ENCODE measurements at places on chromosomes 1 and 21.

GRCh38 chr1:1567152-1567875 is 7.3 kb downstream of the SSU72 start:
- DNase-seq = no peak

- no peak for DNase-seq
These were observed 30.4 kb downstream of the VTCN1 start for GRCh38 chr1:117180147-117180967.

DNA sequence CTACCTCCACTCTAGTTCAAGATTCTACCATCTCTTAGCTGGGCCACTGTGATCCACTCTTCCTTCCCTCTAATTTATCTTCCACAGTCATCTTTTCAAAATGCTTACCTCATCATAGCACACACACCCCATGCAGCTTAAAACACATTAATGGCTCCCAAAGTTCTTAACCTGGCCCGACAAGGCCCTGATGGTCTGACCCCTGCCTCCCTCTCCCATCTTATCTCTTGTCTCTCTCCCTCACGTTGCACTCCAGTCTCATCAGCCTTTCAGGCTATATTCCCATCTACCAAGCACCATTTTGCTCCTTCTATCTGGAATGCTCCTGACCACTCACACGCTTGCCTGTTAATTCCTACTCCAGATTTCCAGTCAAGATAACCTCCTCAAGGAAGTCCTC is 2.5 kb upstream of the ZBTB8A start:
- no peak for DNase-seq

DNA sequence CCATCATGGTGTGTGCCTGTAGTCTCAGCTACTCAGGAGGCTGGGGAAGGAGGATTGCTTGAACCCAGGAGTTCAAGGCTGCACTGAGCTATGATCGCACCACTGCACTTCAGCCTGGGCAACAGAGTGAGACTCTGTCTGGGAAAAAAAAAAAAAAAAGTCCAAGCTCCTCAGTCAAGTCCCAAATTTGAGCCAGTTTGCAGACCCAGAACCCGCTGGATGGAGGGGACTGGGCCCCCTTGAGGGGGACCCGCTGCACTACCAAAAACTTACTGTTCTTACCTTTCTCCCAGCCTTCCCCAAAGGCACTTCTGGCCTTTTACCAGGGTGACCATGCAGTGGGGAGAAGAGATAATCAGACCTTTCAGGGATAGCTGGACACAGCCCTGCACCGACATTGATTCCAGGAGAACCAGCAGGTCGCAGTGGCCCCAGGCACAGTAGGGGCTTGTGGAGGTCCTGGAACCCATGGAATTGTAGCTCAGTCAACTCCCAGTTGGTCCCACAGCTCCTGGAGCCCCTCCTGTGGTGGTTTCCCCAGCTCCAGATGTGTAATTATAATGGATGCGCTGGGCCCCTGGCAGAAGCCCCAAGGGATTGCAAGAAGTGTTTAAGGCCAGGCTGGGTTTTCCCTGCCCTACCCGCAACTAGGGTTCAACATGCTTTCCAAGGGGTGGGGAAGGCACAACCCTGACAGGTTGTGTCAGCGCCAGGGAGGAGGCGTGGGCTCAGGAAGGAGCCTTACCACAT is 4.1 kb upstream of the WNT9A start:
- no peak for DNase-seq

- DNase-seq = no peak
These were observed 11.4 kb upstream of the TMEM125 start for GRCh38 chr1:43258370-43258769.

DNA sequence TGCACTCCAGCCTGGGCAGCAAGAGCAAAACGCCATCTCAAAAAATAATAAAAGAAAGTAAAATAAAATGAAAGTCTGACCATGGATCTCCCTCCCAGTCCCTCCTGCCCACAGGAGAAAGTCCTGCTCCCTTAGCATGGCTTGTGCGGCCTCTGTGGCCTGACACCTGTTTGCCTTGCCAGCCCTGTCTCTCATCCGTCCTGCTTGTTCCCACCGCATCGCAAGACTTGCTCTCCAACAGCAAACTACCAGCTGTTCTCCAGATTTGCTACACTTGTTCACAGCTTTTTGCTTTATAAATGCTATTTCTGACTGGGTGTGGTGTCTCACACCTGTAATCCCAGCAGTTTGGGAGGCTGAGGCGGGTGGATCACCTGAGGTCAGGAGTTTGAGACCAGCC is 2.7 kb downstream of the ETV3L start:
- DNase-seq = no peak

DNA sequence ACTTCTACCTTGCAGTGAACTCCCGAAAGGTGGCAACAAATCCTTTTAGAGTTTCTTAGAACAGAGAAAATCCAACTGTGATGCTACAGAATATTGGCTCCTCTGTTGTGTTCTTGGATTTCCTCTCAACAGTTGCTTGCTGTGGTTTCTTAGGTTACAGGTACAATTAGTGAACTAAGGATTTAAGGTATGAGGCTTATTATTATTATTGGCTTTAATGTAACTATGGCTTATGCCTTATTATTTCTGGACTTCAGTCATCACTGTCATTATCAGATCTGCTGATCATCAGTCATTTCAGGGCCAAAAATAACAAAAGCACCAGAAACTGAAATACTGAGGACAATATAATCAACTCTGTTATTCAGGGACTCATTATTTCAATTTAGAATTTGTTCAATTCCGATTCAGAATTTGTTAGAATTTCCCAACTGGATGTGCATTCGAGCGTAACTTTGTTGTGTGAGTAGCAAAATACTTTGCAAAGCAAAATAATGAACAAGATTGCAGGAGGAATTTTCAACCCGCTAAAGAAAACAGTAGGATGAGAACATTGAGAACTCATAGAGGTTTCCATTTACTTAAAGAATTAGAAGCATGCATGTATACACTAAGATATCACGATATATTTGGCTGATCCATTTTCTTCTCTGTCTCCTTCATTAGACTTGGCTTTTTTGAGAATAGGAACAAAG is 65.5 kb upstream of the AK4 start:
- DNase-seq = no peak

- DNase-seq = no peak
These were observed 57.3 kb upstream of the DIRAS3 start for GRCh38 chr1:68107771-68108170.

GRCh38 chr1:34858901-34859445 is 576 bp downstream of the SMIM12 start:
- peak; percentile 20 for DNase-seq

DNA sequence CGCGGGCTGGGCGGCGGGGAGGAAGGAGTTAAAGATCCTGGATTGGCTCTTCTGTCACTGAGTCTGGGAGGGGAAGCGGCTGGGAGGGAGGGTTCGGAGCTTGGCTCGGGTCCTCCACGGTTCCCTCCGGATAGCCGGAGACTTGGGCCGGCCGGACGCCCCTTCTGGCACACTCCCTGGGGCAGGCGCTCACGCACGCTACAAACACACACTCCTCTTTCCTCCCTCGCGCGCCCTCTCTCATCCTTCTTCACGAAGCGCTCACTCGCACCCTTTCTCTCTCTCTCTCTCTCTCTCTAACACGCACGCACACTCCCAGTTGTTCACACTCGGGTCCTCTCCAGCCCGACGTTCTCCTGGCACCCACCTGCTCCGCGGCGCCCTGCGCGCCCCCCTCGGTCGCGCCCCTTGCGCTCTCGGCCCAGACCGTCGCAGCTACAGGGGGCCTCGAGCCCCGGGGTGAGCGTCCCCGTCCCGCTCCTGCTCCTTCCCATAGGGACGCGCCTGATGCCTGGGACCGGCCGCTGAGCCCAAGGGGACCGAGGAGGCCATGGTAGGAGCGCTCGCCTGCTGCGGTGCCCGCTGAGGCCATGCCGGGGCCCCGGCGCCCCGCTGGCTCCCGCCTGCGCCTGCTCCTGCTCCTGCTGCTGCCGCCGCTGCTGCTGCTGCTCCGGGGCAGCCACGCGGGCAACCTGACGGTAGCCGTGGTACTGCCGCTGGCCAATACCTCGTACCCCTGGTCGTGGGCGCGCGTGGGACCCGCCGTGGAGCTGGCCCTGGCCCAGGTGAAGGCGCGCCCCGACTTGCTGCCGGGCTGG is at the start of gene NPR1:
Gene NPR1, plus strand, starts transcription at position 170 of the 818 bp plus-strand sequence. Its CDS starts 421 bp downstream, at position 591.
- DNase-seq = no peak

DNA sequence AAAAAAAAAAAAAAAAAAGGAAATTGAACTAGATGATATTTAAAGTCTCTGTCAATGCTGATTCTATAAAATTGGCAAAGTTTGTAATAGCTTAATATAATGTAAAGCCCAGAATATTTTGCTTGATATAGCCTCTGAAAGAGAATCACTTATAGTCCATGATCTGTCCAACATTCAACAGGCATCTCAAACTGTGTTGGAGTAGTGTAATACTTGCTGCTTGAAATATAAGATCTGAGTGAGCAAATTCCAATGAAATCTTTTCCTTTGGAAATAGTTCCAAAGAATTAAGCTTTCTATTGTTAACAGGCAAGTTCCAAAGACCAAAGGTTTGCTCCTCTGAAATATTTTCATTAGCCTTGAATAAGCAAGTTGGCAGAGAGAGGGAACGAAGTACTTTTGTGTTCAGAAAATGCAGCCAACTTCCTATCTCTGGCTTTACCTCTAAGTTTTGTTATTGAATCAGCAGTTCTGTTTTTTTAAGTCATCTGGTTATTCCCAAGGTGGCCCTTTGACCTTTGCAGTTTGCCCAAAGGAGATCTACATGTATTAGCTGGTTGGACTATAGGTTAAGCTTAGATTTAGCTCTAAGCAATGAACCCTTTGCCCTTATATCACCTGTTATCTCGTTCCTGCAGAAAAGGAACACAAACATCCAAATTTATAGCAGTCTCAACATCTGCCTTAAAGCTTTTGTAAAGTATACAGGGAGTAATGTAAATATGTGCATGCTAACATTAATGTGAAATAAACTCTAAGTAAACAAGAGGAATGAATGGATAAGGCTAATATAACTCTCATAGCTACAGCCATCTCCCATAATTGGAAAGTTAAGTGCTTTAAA is 24.4 kb upstream of the CEP350 start:
- DNase-seq = no peak

DNA sequence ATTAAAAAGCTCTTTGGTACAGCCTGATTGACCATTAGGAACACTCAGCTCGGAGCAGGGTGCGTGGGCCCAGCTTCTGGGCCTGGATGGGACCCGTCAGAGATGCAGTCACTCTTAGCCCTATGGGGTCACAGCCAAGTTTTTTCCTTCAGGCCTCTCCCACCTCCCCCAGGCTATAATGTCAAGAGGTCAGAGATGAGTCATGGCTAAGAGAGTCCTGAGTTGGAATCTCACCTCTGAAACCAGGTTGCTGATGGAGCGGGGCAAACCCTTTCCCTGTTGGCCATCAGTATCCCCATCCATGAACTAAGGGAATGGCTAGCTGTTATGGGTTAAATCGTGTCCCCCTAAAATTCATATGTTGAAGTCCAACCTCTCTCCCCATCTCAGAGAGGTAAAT is 195.9 kb upstream of the POU3F1 start:
- no peak for DNase-seq

DNA sequence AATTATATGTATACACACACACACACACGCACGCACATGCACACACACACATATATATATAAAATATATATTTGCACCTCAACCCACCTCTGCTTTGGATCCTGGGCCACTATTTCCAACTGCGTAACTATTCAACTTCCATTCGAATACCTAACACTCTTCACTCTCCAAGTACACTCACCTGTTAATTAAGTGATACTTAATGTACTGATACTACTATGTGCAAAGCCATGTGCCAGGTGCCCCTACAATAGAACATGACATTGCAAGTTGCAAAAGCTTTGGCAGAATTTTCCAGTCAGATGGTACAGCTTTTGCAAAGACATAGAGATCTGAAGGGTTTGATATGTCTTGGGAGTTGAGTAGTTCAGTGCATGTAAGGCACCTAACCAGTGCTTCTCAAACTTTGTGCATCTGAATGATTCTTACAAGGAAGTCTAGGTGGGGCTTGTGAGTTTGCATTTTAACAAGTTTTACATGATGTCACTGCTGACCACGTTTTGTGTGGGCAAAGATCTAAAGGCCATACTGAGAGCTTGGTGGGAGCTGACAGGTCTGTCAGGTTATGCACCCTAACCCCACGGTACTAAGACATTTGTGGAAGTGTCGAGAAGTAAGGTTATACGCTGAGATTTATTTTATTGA is 7.2 kb downstream of the CXADR start:
- no peak for DNase-seq

GRCh38 chr1:31783846-31784245 is 19.7 kb upstream of the ADGRB2 start:
- no peak for DNase-seq

DNA sequence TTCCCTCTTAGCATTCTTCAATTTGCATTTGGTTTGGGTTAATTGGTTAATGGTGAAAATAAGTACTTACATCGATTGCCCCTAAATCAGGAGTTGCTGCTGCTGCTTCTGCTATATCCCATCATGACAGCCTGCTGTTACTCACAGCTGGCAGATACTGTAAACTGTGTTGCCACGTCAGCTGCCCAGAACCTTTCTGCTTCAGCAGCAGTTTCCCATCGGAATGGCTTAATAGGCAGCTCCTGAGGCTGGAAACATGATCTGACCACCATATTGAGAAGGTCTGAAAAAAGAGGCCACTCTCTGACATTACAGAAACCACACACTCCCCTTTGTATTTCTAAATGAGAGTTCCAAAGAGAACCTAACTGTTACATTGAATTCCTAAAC is 14.3 kb upstream of the SEC16B start:
- no peak for DNase-seq

GRCh38 chr1:85448358-85448757 is 16.6 kb downstream of the DDAH1 start:
- DNase-seq = no peak

DNA sequence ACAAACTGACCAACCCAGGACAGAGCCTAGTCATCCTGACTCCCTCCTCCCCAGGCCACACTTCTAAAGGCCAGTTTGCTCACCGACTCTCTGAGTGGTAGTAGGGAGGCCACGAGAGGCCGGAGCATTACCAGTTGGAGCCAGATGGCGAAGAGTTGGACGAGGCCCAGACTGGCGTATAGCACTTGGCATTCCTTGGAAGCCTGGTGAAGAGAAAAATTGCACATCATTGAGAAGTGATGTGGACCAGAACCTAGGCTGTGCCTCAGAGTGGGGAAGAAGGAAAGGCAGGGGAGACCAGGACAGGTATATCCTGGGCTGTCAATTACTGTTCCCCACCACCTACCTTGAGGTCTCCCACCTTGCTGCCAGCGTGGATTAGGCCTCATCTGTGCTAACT is 12.2 kb downstream of the PABPC4 start:
- DNase-seq = no peak
